ENCODE measurements at places on chromosomes 1 and 21. TPM values are rescaled to one million over a fixed set of nuclear protein-coding genes. Genes with fewer than 3 reads are reported as not detected.

Gene RNU1-1
- 73,230 TPM for total RNA-seq

Gene TFB2M
- 13.8 TPM for total RNA-seq

Gene RIPPLY3
- under 0.01 TPM for total RNA-seq

Gene CCT8
- total RNA-seq: 198 TPM

Gene THEM5
- not detected for total RNA-seq

Gene GPR37L1
- total RNA-seq: 1.2 TPM

Gene PYCR2
- 11.6 TPM for total RNA-seq

Gene CREB3L4
- 6.4 TPM for total RNA-seq

Gene C1orf185
- not detected for total RNA-seq

Gene C1orf87
- under 0.01 TPM for total RNA-seq

Gene KCNE2
- 0.25 TPM for total RNA-seq

Gene ITLN1
- total RNA-seq: not detected

Gene ARHGEF19
- total RNA-seq: 0.49 TPM

Gene FOXO6
- total RNA-seq: 13.0 TPM

Gene AMPD1
- not detected for total RNA-seq

Gene ANGPTL3
- not detected for total RNA-seq

Gene USP1
- 55.6 TPM for total RNA-seq

Gene FCRLB
- 0.74 TPM for total RNA-seq

Gene S100A7
- not detected for total RNA-seq

Gene SLC44A5
- 141 TPM for total RNA-seq

Gene NID1
- 24.3 TPM for total RNA-seq

Gene CRYAA
- total RNA-seq: not detected

Gene OPRD1
- total RNA-seq: 0.25 TPM

Gene DMRTA2
- 3.2 TPM for total RNA-seq

Gene DIP2A
- total RNA-seq: 32.0 TPM

Gene HES5
- 13.3 TPM for total RNA-seq

Gene SPRR3
- not detected for total RNA-seq

Gene TCEANC2
- 3.7 TPM for total RNA-seq

Gene CHIA
- not detected for total RNA-seq

Gene MTMR11
- total RNA-seq: 1.2 TPM

Gene FCMR
- 0.25 TPM for total RNA-seq

Gene ANKRD34A
- 1.7 TPM for total RNA-seq

Gene TAS1R1
- not detected for total RNA-seq

Gene LRRC38
- total RNA-seq: under 0.01 TPM

Gene MMEL1
- total RNA-seq: 7.6 TPM

Gene ZNF687
- total RNA-seq: 7.9 TPM

Gene NBPF20
- 4.7 TPM for total RNA-seq

Gene AGO4
- total RNA-seq: 63.7 TPM

Gene FCER1G
- total RNA-seq: 1.2 TPM

Gene GALNT2
- 53.1 TPM for total RNA-seq

Gene RGS1
- 12.5 TPM for total RNA-seq

Gene TMEM79
- 0.98 TPM for total RNA-seq

Gene VAV3
- total RNA-seq: 4.4 TPM

Gene BTBD19
- total RNA-seq: 2.2 TPM

Gene KLHDC7A
- not detected for total RNA-seq

Gene CFHR1
- 0.25 TPM for total RNA-seq

Gene F5
- total RNA-seq: under 0.01 TPM
